Left colon (tissue), 2 donors: ENCODE measurements at places on chromosomes 3 and 15.

GRCh38 chr3:129576514-129577352 is 29.7 kb downstream of the PLXND1 start:
- DNase-seq: peak; percentile 70

- no peak for DNase-seq
Observed at GRCh38 chr15:42286445-42287029, 13.3 kb upstream of the TMEM87A start.

GRCh38 chr3:143727391-143727790 is 120.9 kb downstream of the SLC9A9 start:
- DNase-seq: no peak

DNA sequence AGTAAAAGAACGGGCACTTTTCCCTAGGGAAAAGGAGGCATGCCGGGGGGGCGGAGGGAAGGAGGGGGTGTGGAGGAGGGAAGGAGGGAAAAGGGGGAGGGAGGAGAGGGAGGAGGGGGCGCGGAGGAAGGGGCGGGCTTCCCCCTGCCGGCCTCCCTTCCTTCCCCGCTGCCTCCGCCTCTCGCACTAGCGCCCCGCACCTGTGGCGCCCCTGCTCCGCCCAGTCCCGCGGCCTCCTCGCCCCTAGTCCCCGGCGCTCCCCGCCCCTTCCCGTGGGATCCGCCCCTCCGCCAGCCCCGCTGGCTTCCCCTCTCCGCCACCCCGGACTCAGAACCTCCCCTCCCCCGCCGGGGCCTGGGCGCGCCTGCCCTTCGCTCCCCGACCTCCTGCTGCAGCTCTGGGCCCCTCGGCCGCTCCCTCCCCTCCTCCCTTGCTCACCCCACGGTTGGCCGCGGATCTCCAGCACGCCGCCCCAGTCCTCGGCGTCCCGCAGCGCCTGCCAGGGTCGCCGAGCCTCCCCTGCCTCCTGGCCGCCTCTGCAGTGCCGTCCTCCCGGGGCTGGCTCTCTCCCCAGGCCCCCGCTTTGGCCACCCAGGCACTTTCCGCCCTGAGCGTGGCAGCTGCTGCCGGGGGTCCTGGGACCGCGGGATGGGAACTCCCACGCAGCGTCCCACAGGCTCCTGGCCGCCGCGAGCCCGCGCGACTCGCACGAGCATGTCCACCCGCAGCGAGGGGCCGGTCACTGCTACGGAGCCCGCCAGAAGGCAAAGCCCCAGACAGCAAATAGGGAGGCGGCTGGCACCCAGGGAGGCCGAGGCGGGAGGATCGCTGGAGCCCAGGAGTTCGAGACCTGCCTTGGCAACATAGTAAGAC is 147.4 kb downstream of the TJP1 start:
- peak; percentile 87 for DNase-seq

- no peak for DNase-seq
Observed at GRCh38 chr15:76941636-76942035, 10.1 kb downstream of the RCN2 start.

- no peak for DNase-seq
Observed at GRCh38 chr3:40464339-40465110, 7.4 kb downstream of the RPL14 start.

- no peak for DNase-seq
Observed at GRCh38 chr15:58760385-58761009, 10.6 kb upstream of the MINDY2 start.

DNA sequence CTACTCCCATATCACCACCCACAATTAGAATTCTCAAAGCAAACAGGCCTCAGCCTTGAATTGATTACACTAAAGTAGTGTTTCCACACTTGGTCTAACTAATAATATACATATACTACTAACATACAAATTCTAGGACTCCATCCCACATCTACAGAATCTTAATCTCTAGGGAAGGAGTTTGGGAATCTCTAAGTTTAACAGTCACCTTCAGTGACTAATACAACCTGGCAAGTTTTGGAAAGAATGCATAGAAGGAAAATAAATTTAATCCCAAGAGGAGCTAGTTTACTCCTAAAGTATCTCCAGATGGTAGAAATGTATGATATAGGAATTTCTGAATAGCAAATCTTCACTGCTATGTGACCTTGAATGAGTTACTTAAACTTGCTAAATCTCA is 9.1 kb downstream of the CLPX start:
- no peak for DNase-seq

DNA sequence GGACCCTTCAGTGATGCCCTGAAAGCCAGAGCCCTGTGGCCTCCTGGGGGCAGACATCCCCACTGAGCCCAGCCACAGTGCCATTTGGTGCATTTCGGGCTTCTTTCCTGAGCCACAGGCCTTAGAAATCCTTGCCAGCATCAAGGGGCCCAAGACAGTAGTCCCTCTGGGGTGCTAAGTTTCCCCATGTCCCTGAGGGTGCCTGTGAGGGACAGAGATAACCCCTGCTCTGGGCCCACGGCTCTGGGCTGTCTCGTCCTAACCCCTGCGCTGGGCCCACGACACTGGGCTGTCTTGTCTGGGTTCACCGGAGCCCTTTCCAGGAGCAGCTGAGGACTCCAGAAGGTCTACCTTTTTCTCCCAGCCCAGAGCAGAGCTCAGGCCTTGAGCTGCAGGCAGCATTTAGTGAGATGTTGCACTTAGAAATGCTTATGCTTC is 45.1 kb upstream of the FGD5 start:
- DNase-seq: no peak

- DNase-seq: no peak
Observed at GRCh38 chr15:91214675-91215590, 114.9 kb downstream of the SV2B start.

GRCh38 chr3:76965122-76965725 is 74.7 kb upstream of the ROBO2 start:
- no peak for DNase-seq

- DNase-seq: peak; percentile 11
Observed at GRCh38 chr3:155026999-155027591, 53.0 kb upstream of the MME start.

DNA sequence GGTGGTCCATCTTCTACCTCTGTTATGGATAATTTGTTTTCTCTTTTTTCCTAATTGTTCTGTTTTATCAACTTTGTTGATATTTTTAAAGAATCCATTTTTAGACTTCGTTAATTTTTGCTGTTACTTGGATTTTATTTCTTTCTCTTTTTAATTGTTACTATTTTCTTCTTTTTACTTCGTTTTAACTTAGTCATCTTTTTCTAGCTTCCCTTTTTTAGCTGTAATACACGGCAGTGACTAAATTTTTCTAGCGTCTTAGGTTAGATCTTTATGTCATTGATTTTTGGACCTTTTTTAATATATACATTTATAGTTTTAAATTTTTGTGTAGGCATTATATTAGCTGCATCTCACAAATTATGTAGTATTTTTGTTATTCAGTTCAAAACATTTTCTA is 33.1 kb downstream of the ARIH2 start:
- no peak for DNase-seq

DNA sequence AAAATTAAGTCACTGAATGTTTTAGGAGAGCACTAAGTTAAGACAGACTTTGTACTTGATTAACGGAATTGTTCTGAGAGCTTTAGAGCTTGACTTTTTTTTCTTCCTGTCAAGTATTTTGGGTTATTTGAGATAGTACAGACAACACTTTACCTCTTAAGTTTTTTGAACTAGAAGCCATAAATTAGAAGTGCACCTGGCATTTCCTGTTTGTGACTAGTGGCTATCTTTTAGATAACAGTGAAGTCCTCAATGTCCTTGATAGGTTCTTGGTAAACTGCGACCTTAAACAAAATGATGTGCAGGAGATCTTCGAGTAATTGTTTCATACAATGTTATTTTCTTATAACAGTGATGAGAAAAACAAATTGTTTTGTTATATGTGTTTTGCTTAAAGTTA is 213.9 kb downstream of the TP63 start:
- no peak for DNase-seq

- no peak for DNase-seq
Observed at GRCh38 chr15:71562251-71562650, 248.1 kb upstream of the NR2E3 start.

- no peak for DNase-seq
Observed at GRCh38 chr15:98513428-98513986, 134.8 kb upstream of the IGF1R start.

GRCh38 chr3:36957862-36958686 is 13.2 kb upstream of the TRANK1 start:
- no peak for DNase-seq

DNA sequence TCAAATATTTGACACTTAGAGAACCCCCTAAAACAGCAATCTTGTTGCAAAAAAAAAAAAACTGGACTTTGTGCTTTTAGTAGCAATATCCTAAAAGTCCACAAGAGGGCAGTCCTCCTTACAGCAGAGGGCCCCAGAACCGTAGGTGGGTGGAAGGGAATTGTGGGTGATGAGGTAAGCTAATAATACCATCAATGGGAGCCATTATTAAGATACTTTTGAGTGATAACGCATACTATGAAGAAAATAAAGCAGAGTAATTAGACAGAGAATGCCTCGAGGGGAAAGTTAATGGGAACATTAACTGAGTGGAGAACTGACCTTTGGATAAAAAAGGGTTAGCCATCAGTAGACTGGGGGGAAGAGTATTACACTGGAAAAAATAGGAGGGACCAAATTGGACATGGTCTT is 229.9 kb downstream of the THRB start:
- DNase-seq: no peak

- peak; percentile 59 for DNase-seq
Observed at GRCh38 chr3:102979682-102980354, 545.0 kb downstream of the ZPLD1 start.

DNA sequence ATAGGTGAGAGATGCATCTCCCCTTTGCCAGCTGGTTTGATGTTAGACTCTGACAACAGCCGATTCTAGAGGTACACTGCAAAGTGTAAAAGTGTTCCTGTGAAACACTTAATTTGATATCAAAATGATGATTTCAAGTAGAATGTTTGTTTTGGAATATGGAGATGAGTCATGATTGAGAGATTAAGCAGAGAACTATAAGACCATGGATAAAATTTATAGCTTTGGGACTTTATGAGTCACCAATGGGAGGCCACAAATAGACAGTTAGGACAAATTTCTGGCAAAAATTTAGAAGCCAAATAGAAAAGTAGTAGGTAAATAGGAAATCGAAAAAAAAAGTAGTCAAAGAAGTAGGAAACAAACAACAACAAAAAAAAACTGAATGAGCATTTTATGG is 672.5 kb downstream of the NSUN3 start:
- no peak for DNase-seq

DNA sequence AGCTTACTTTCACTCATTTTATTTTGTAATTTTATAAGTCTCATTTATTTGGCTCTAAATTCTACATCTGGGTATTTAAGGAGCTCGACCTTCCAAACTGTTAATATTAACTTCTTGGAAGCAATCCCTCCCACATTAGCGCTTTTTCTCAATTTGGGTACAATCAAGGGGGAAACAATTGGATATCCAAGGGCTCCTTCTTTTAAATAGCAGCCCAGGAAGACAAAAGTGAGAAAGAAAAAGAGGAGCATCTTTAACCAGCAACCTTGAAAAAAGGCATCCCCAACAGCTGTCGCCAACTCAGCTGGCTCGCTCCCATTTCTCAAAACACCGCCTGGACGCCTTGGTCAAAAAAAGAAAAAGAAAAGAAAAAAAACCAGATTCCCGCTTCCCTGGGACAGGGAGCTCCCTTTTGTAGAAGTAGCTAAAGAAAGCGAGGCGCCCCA is 873 bp downstream of the C3orf70 start:
- DNase-seq: no peak

DNA sequence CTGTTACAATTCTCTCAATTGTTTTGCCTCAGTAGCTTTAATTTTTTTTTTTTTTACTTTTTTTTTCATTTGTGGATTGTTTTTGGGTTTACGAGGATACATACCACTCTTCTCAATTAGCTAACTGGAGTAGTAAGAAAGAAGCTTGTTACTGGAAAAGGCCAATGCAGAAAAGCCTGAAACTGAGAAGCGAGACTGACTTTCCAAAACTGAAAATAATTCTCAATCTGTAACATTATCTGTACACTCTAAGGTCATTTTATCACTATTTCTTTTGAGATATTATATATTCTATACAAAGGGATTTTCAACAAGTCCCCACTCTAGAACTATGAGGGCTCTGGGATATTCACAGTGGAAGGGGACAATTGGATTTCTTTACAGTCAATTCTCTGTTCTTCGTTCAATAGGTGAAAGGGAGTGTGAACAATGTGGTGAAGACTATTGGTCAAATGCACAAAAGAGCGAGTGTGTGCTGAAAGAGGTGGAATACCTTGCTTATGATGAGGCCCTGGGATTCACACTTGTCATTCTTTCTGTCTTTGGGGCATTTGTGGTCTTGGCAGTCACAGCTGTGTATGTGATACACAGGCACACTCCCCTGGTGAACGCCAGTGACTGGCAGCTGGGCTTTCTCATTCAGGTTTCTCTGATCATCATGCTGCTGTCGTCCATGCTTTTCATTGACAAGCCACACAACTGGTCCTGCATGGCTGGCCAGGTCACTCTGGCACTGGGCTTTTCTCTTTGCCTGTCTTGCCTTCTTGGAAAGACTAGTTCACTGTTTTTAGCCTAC is 83.9 kb upstream of the KCNAB1 start:
- DNase-seq: no peak

DNA sequence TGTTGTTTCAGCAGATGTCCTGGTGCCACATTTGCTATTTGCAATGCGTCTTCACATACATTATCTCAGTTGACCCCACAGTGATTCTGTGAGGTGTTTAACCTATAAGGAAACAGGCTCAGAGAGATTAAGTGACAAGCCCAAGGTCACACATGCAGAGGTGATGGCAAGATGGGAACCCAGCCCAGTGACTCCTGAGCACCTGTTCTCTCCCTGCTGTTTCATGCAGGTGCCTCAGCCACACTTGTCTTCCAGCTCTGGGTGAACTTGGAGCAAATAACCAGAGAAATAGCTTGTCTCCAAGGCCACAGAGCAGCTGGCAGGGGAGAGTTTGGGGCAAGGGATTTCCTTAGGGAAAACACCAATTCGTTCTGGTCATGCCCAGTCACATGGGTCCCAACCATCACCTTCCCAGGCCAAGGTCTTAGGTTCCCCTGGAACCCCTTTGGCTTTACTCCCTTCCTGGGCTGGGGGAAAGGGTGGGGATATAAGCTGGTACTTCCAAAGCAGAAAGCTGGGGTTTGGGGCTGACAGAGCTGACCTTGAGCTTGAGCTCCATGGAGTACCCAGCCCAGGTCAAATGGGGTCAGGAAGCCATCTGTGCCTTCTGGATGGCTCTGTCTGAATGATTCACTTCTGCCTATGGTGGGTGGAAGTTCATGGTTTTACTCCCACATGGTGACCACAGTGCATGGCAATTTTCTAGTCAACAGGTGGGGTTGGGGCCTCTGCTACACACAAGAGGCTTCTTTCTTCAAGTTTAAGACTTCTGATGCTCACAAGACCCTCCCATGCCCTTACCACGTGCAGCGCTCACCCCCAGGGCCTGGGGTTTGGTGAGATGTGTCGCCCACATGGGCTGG is 22.4 kb downstream of the LIPC start:
- DNase-seq: no peak

GRCh38 chr3:51395493-51396213 is 4.6 kb downstream of the RBM15B start:
- DNase-seq: no peak

GRCh38 chr3:72848703-72849081 is 447 bp upstream of the SHQ1 start:
- no peak for DNase-seq

GRCh38 chr3:56954125-56954524 is 106.3 kb upstream of the SPATA12 start:
- DNase-seq: peak; percentile 48
